ENCODE measurements at places on chromosomes 6 and 20. TPM values are rescaled to one million over a fixed set of nuclear protein-coding genes. Genes with fewer than 3 reads are reported as not detected.

Gene ZKSCAN4
- 6.3 TPM for total RNA-seq

Gene PSORS1C2
- total RNA-seq: not detected

Gene SHLD1
- total RNA-seq: 9.1 TPM

Gene RBPJL
- total RNA-seq: not detected

Gene TREML2
- 1.2 TPM for total RNA-seq

Gene GABBR1
- 8.3 TPM for total RNA-seq

Gene KIF6
- not detected for total RNA-seq

Gene GJA1
- total RNA-seq: not detected

Gene SPATS1
- total RNA-seq: not detected

Gene GNRH2
- total RNA-seq: 0.90 TPM

Gene ELOVL2
- not detected for total RNA-seq

Gene PAK5
- total RNA-seq: not detected

Gene OR12D3
- total RNA-seq: not detected

Gene MATN4
- 0.22 TPM for total RNA-seq

Gene HLA-DOB
- total RNA-seq: 0.97 TPM

Gene TMC2
- not detected for total RNA-seq

Gene TDP2
- total RNA-seq: 50.6 TPM

Gene KPNA5
- 13.5 TPM for total RNA-seq

Gene GHRH
- not detected for total RNA-seq

Gene ZSCAN12
- 4.3 TPM for total RNA-seq

Gene CCN2
- not detected for total RNA-seq

Gene AFDN
- 21.3 TPM for total RNA-seq

Gene NRSN1
- not detected for total RNA-seq

Gene XKR7
- not detected for total RNA-seq

Gene HLA-DPA1
- total RNA-seq: 71.7 TPM

Gene ABT1
- total RNA-seq: 34.5 TPM

Gene CST9L
- not detected for total RNA-seq

Gene SIRPG
- total RNA-seq: 11.7 TPM

Gene PSORS1C1
- total RNA-seq: not detected

Gene PI3
- 0.42 TPM for total RNA-seq

Gene KHDC1L
- not detected for total RNA-seq

Gene SGK2
- 0.11 TPM for total RNA-seq

Gene UBE2C
- 130 TPM for total RNA-seq

Gene RAB44
- not detected for total RNA-seq

Gene PTCHD4
- not detected for total RNA-seq

Gene VNN1
- total RNA-seq: not detected

Gene HMGCLL1
- not detected for total RNA-seq

Gene PARD6B
- 5.6 TPM for total RNA-seq

Gene PCSK2
- total RNA-seq: not detected

Gene GID8
- 45.5 TPM for total RNA-seq

Gene BMP5
- not detected for total RNA-seq

Gene REM1
- not detected for total RNA-seq

Gene HAO1
- not detected for total RNA-seq

Gene VGLL2
- total RNA-seq: not detected

Gene THEMIS
- 39.9 TPM for total RNA-seq

Gene MANEA
- total RNA-seq: 23.1 TPM

Gene HTR1E
- not detected for total RNA-seq

Gene PROKR2
- 0.18 TPM for total RNA-seq

Gene POU5F1
- total RNA-seq: not detected

Gene ABHD16B
- total RNA-seq: not detected

Gene STMND1
- 0.40 TPM for total RNA-seq

Gene PTK7
- total RNA-seq: 1.6 TPM

Gene MRAP2
- not detected for total RNA-seq

Gene CDH22
- not detected for total RNA-seq

Gene EMILIN3
- not detected for total RNA-seq

Gene SLC22A16
- total RNA-seq: not detected
